ENCODE measurements at places on chromosomes 5 and 9.
A peak's percentile ranks its signal among the peaks of the same experiment; 100 is the strongest.

GRCh38 chr9:130333712-130334062 is 68.1 kb downstream of the HMCN2 start:
- no peak for DNase-seq

DNA sequence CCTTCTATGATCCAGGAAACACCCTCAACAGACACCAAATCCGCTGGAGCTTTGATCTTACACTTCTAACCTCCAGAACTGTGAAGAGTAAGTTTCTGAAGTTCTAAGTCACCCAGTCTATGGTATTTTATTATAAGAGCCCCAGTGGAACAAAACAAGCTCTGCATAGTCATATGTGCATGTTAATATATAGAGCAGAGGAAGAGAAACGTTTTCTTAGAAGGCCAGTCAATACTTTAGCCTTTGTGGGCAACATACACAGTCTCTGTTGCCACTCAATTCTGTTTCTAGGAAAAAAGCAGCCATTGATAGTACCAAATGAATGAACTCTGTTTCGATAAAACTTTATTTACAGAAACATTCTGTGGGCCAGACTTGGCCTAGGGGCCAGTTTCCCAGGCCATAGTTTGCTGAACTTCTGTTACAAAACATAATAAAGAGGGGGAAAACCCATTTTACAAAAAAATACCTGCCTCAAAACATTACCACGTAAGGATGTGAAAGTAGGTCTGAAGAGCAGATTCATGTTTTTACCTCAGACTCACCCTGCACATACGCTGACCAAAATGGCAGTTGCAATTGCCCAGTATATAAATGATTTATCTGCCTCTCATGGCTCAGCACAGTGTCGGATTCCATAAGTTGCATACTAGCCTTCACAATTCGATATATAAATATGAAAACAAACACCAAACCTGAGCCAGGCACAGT is 350.5 kb downstream of the SLIT3 start:
- no peak for DNase-seq

GRCh38 chr9:88536951-88537760 is 2.2 kb downstream of the NXNL2 start:
- DNase-seq = no peak

- DNase-seq = peak; percentile 49
Measured at GRCh38 chr9:24479361-24480059, 66.2 kb downstream of the IZUMO3 start.

GRCh38 chr5:61416420-61416819 is 84.4 kb downstream of the ZSWIM6 start:
- no peak for DNase-seq

DNA sequence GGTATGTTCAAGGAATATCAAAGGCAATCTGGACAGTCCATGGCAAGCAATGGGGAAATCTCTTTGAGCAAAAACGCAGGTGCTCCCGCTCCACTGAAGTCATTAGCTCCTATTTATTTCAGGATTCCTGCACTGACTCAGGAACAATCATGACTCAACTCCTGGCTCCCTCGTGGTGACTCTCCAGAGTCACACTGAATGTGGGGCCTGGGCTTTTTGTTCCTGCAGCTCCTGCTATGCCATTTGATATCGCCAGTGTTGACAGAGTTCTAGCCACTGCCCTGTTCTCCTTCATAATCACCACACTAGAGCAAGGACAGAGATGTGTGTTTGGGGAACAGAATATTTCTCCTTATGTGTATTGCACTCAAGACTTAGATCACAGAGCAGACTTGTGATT is 187.2 kb upstream of the ZNF462 start:
- no peak for DNase-seq

DNA sequence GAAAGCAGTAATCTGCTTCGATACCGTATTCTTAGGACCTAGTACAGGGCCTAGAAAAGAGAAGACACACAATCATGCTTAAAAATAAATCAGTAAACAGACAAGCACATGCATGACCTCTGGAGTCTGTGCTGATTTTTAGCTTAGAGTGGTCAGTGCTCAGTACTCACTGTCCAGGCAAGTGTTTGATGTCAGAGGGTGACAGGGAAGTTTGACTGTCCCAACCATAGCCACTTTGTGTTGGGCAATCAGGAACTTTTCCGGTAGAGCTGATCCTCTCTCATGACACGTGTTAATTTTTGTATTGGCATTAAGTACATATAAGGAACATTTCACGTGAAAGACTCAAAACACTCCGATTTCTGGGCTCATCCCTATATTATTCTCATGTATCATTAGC is 464.7 kb upstream of the KLF4 start:
- no peak for DNase-seq

GRCh38 chr5:143446535-143447226 is 43.2 kb upstream of the NR3C1 start:
- DNase-seq = no peak

DNA sequence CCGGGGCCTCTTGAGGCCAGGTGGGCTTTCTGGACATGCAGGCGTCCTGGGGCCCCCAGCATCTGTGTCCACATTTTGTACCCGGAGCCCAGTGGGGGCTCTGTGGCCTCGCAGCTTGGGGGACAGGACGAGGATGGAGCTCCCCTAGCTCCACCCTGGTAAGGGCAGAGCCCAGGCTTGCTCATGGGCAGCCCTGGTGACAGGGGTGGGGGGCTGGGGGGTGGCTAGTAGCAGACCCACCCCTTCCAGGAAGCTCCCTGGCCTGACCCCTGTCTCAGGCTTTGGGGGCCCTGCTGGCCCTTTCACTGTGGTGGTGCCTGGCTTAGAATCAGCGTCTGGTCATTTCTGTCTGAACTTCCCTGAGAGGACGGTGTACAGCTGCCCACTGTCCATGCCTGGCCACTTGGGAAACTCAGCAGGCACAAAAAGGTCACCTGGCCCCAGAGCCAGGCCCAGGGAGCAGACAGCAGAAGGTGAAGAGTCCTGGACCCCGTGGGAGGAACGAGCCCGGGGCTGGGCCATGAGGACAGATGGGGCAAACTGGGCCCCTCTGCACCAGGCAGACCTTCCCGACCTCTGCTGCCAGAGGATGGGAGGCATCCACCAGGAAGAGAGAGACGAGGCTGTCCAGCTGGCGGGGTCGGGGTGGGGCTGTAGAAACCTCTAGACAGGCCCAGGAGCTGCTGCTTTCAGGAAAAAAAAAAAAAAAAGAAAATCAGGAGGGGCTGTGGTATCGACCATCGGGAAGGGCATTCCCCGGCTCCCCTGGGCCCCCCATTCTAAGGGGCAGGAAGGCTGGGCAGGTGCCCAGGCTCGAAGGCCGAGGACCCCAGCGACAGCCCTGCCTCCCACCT is 52.8 kb downstream of the EXD3 start:
- DNase-seq = no peak

DNA sequence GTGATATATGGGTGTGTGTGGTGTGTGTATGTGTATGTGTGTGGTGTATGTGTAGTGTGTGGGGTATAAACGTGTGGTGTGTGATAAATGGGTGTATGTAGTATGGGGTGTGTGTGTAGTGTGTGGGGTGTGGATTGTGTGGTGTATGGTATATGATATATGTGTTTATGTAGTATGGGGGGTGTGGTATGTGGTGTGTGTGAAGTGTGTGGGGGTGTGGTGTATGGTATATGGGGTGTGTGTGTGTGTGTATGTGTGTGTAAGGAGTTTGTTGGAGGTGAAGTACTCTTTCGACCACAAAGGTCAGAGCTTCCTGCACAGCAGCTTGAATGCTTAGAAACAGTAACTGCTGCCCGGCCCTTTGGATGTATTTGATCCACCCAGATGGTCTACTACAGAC is 145.2 kb upstream of the IQGAP2 start:
- DNase-seq = no peak

GRCh38 chr5:43581398-43581797 is 21.6 kb upstream of the NNT start:
- DNase-seq = no peak

GRCh38 chr5:119291877-119292276 is 63.9 kb upstream of the TNFAIP8 start:
- DNase-seq = no peak

GRCh38 chr5:125584140-125584520 is 837.7 kb upstream of the ZNF608 start:
- DNase-seq = no peak

DNA sequence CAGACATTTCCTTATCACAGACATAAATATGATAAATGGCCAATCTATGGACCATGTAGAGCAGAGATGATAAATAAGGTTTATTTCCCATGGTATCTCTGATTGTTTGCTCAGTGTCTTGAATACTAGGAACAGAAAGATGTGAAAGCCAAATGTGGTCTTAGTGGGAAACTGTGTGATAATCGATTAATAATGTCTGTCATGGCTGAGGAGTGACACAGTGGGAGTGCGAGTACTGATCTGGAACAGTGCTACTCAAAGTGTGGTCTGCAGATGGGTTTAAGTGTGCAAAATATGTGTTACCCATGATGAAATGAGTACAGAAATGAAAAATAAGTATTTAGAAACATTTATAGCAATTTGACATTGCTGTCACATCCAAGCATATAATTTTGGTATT is 92.5 kb downstream of the PTTG1 start:
- DNase-seq = no peak

DNA sequence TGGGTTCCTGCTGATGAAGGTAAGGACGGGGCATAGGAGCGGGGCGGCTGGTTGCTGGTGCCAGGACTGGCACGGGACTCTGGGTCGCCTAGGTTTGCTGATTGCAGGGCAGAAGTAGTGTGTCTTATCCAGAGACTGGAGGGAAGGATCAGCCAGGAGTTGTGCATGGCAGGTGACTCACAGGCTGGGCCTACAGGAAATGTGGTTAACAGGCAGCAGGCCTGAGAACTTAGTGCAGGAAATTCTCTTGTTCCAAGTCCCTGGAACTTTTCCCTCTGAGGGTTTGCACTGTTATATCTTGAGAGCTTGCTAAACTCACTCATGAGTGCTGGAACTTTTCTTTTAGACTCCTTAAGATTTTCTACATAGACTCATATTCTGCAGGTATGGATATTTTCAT is 95.1 kb downstream of the ANXA2R start:
- peak; percentile 68 for DNase-seq

DNA sequence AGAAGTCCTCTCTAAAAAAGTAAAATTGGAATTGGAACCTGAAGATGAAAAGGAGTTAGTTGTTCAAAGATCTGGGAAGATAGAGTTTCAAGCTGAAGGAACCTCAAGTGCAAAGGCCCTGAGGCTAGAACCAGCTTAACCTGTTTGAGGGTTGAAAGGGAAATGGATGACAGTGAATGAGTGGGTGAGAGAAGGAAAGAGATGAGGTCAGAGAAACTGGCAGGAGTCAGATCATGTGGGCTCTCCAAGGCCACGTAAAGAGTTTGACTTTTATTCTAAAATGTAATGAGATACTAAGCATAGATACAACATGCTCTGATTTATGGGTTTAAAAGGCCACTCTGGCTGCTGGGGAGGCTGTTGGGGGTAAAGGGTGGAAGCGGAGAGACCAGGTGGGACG is 2.5 kb upstream of the RAD23B start:
- DNase-seq = no peak

GRCh38 chr5:153460421-153460820 is 30.0 kb upstream of the GRIA1 start:
- no peak for DNase-seq

- DNase-seq = no peak
Measured at GRCh38 chr9:82571540-82571939, 491.4 kb downstream of the RASEF start.

- DNase-seq = no peak
Measured at GRCh38 chr5:114857941-114858551, 311.7 kb downstream of the TRIM36 start.

DNA sequence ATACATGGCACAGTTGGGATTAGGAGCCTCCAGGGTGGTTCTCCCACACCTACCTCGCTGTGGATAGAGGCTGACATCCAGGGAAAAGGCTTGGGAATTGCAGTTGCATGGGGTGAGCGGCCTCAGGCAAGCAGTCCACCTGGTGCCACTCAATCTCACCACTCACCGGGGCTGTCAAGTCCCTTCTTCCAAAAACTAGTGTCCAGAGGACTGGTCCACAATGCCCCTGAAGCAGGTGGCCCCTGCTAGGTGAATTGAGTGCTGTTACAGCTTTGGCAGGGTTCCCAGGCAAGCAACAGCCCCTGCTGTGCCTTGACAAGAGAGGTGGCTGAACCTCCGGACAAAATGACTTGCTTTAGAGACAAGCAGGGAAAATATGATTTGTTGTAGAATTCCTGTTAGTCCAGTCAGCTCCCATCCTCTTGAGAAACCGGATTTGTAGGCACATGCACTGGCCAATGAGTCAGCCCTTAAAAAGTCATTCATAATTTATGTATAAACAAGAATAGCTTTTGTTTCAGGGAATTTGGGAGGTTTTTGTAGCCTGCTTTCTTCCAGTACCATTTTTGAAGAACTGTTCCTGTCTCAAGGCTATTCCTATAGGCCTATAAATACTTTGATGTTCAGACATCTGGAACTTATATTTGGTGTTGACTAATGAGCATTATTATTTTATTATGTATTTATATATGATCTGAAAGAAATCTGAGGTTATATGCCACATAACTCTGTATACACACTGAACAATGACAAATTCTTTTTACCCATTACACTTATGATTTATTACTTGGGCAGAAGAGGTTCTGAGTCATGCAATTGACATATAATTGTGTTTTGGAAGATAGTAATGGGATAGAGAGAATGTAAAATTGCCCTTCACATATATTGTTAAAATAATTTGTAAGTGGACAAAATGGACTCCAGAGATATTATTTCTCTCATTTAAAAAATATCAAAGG is 411.1 kb downstream of the ACTL7B start:
- DNase-seq = peak; percentile 94

- DNase-seq = no peak
Measured at GRCh38 chr9:87606841-87607521, 109.3 kb downstream of the DAPK1 start.

- no peak for DNase-seq
Measured at GRCh38 chr9:99725852-99726251, 95.8 kb upstream of the NR4A3 start.

GRCh38 chr9:136947955-136948510 is 3.0 kb downstream of the C8G start:
- DNase-seq = no peak

- DNase-seq = no peak
Measured at GRCh38 chr5:131706281-131706680, 71.3 kb upstream of the RAPGEF6 start.

DNA sequence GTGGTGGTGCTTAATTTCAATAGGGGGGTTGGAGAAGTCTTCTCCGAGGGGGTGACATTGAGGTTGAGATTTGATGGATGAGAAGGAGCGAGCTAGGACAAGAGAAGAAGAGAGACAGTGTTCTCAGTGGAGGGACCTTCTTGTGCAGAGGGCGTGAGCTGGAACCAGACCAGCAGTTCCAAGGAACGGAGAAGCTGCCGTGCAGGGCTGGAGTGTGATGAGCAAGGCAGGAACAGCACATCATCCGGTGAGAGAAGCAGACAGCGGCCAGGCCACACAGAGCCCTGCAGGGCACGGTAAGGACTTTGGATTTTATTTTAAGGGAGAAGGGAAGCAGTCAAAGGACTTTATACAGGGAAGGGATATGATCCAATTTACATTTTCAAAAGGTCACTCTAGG is 206.9 kb downstream of the MELK start:
- no peak for DNase-seq

GRCh38 chr5:157956271-157956885 is 97.4 kb upstream of the CLINT1 start:
- DNase-seq = no peak

DNA sequence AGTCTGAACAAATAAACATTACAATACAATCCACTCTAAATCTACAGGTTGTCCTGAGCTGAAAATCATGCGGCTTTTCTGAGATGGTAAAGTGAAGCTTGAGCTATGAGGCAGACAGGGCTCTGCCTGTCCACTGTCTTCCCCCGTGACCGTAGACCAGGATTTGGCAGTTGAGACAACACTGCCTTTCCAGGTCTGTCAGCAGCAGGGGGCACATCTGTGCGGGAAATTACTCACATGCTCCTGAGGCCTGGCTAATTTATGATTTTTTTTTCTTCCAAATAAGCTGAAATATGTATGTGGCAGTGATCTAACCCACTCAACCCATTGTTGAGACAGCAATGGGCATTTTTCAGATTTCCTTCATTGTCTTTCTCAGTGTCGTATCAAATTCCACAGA is 307.9 kb downstream of the FBXL7 start:
- DNase-seq = no peak

All from fibroblast of skin of left biceps (primary cell).